HEK293T (cell line): ENCODE measurements at places on chromosomes 5 and 9.

DNA sequence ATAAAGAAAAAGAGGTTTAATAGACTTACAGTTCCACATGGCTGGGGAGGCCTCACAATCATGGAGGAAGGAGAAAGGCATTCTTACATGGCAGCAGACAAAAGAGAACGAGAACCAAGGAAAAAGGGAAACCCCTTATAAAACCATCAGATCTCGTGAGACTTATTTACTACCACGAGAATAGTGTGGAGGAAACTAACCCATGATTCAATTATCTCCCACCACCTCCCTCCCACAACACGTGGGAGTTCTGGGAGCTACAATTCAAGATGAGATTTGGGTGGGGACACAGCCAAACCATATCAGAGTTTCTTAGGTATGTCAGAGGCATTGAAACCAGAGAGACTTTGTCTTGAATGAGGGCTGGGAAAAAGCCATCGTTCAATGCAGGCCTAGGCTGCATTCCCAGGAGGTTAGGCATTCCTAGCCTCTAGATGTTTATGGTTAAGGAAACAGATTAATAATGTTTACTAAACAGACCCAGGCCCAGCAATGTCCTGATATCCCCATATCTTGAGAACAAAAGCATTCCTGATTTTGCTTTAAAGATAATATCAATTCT lies 7.5 kb upstream of the PAIP1 start:
- DNase-seq: no peak

DNA sequence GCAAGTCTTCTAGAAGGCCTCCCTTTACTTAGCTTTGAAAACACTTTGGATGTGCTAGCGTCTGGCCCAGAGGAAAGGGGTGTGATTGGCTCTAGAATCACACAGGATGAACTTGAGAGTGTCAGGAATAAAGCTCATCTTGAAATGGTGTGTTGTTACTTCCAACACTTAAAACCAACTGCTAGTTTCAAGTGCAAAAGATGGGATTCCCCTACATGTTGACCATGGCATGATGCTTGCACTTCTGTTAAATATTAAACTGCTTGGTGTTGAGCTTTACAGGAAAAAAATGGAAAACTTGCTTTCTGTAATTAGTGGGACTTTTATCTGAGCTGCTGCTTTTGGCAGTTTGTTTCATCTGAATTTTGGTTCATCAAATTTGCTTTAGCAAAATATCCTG lies 261.1 kb downstream of the MED10 start:
- no peak for DNase-seq

DNA sequence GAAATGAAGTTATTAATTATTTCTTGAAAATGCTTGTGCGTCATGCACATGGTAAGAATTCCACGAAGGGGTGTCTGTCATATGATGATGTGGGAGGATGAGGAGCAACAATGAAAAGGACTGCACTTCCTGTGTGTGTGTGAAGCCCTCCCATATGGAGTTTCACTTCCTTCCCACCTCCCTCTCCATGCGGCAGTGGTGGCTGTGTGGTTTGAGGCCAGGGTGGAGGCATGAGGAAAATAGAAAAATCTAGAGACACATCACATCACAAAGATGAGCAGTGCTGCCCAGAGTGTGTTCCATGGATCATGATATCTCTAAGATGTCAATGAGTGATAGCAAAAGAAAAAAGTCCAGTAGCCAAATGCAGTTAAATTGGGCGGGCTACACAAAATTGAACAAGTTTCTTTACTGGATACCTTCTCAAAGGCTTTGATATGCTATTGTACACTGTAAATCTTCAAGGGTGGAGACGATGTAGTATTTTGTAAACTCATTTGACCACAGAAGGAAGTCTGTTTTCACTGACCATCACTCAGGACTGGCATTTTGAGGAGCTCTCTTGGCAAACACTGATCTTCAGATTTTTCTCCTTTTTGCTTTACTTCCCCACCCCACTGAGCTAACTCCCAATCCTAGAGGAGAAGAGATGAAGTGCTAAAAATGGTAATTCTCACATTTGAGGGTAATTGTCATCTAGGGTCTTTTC lies 55.7 kb upstream of the EQTN start:
- DNase-seq: no peak

DNA sequence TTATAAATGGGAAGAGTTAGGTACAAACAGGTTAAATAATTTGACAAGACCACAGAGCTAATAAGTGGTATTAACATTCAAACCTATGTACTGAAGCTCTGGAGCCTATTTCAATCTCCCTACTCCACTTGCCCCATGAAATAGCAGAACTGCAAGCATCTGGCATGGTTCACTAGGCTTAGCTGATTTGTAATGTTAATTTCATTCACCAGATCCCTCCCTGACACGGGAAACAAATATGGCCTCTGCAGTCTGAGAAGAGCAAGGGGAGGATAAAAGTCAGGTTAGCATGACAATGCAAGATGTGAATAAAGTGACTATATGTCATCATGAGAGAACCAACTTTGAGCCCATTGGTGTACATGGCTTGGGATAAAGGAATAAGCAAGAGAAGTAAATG lies 428.8 kb downstream of the BRINP1 start:
- DNase-seq: no peak

- DNase-seq: no peak
Measured at GRCh38 chr9:36208521-36209253, 18.0 kb downstream of the CLTA start.

GRCh38 chr5:109234381-109234780 lies 175.4 kb downstream of the PJA2 start:
- DNase-seq: no peak
